ENCODE measurements at places on chromosomes 7 and 10. TPM values are rescaled to one million over a fixed set of nuclear protein-coding genes. Genes with fewer than 3 reads are reported as not detected.

PRRT4 gene
- total RNA-seq = 0.24 TPM

GRCh38 chr10:128813574-128813973 lies 653.5 kb upstream of the MGMT start:
- DNase-seq = no peak

VPS37D gene
- 2.0 TPM for total RNA-seq

DNA sequence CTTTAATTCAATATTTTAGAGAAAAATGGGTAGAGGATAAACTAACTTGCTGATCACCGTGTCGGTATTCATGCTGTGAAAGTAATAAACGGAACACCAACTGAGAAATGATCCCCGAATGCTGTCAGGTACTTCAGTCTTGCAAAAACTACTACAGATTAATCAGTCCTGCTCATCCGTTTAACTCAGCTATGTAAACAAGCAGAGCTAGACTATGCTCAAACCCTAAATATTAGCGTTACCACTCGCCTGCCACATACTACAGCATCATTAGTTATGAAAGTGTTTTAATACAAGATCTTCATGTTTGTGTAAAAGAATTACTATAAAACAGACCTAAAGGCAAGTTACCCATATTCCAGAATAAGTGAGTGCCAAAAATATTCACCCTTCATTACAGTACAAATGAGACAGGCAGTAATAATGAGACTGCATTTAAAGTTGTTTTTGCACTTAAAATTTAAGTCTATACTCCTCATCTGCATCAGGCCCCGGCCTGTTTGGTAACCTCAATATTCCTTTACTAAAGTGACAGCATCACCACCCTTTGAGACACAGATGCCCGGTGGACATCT lies 952 bp downstream of the DNMBP start:
- no peak for DNase-seq

ATOH7 gene
- 0.17 TPM for total RNA-seq

IL2RA gene
- total RNA-seq = 1.7 TPM

DNA sequence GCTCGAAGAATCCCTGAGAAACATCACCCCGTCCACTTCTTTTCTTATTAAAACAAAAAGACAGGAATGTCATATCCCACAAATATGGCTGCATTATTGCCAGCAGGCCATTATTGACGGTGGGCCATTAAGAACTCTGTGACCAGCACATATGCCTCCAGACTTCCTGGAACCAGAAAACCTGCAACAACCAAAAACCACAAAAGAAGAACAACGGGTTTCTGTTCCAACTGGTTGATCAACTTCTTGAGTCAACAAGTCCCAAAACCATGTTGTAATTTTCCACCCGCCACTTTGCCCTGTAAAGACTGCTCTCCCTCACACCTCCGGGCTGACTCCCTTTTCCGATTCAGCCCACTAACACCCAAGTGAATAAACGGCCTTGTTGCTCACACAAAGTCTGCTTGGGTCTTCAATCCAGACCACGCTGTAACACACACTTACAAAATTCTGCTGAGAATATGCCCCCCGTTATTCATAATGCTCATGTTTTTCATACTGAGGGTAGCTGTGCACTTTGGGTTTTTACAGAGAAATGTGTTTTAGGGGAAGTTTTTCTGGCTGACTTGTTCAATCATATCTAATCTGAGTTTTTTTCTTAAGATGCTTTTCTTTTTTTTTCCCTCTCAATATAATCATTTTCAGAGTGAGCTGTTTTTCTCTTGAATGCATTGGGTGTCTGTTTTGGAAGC lies 20.7 kb downstream of the ZNF107 start:
- no peak for DNase-seq

DNA sequence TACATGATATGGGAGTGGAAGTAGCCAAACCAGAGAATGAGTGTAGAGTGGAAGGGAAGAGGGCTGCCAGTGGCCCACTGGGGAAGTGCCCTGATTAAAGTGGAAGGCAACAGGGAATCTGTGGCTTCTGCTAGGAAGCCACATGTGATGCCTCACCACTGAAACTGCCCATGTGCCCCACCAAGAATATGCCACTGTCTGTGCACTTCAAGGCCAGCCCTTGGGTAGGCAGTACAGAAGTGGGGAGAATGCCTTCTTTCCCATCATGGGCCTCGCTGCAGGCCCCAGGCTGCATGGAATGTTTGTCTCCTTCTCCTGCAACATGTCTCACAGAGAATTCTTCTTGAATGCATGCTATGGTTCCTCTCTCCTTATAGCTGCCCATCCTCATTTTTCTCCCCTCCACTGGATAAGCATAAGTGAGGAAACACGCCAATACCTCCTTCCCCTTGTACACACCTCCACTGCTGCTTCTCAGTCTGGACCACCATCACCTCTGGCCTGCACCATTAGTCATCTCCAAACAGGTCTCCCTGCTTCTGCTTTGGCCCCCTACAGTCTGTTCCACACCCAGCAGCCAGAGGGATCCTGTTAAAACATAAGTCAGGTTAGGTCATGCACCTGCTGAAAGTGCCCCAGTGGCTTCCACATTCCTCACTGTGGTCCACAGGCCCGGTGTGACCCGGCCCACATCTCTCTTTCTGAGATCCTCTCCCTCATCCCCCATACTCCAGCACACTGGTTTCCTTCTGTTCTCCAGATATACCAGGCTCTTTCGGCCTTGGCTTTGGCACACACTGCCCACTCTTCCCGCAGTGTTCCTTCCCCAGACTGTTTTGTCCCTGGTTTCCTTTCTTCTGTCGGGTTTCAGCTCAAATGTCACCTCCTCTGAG lies 37.1 kb downstream of the SNX10 start:
- no peak for DNase-seq

HUS1 gene
- 31.6 TPM for total RNA-seq

MYOF gene
- 90.9 TPM for total RNA-seq

- no peak for DNase-seq
These were observed 275.8 kb upstream of the LYZL1 start for GRCh38 chr10:29012926-29013554.
